ENCODE measurements at places on chromosomes 1 and 21.

- no peak for DNase-seq
These were observed 490.8 kb upstream of the ADGRL4 start for GRCh38 chr1:79497193-79497773.

GRCh38 chr1:27380766-27381733, 2.1 kb downstream of the CD164L2 start:
- no peak for DNase-seq

DNA sequence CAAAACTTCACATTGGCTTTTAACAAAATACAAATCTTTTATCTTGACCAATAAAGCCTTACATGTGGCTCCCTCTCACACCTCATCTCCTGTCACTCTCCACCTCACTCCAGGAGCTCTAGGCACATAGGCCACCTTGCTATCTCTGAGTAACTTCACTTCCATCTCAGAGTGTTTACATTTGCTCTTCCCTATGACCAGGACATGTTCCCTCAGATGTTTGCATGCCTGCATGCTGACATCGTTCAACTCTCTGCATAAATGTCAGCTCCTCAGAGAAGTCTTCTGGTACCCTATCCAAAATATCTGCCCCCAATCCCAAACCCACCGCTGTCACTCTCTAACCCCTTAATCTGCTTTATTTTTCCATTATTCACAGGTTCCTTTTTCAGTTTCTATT, 110.9 kb downstream of the TOMM20 start:
- no peak for DNase-seq

DNA sequence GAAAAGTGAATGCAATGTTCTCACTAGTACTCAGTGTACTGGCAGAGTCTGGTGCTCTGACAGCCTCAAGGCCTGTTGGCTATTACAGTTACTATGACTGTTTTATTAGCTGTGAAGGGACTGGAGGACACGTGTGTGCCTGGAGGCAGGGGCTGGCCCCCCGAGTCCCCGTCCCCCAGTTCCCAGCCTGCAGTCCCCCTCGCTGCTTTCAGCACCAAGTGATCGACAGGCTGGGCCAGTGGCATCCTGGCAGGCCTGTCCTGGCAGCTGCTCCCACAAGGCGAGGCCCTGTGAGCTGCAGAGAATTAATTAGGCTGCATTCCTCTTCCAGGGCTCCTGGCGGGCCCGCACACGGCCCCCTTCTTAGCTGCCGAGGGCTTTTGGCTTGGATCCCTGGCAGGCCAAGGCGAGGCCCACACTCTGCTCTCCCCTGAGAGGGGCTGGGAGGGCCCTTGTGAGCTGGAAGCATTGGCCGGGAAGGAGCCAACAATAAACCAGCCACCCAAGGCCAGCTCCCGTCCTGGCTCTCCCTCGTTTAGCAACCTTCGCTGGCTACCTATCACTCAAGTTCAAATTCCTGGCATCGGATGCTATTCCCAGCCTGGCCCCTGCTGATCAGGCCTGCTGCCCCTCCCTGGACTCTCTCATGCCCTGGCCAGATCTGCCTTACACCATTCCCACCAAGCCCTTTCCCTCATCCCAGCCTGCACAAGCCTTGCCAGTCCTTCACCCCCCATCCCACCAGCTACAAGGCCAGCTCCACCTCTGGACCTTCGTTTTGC, 9.8 kb downstream of the EDN2 start:
- no peak for DNase-seq

GRCh38 chr1:92219028-92219427, 1.3 kb downstream of the C1orf146 start:
- DNase-seq, result no peak
